Stimulated activated CD4-positive, alpha-beta T cell treated with anti-CD3 and anti-CD28 coated beads, TNF-alpha, amount 100 ng/mL, for 48 hours (primary cell): ENCODE measurements at places on chromosomes 16 and 17.

DNA sequence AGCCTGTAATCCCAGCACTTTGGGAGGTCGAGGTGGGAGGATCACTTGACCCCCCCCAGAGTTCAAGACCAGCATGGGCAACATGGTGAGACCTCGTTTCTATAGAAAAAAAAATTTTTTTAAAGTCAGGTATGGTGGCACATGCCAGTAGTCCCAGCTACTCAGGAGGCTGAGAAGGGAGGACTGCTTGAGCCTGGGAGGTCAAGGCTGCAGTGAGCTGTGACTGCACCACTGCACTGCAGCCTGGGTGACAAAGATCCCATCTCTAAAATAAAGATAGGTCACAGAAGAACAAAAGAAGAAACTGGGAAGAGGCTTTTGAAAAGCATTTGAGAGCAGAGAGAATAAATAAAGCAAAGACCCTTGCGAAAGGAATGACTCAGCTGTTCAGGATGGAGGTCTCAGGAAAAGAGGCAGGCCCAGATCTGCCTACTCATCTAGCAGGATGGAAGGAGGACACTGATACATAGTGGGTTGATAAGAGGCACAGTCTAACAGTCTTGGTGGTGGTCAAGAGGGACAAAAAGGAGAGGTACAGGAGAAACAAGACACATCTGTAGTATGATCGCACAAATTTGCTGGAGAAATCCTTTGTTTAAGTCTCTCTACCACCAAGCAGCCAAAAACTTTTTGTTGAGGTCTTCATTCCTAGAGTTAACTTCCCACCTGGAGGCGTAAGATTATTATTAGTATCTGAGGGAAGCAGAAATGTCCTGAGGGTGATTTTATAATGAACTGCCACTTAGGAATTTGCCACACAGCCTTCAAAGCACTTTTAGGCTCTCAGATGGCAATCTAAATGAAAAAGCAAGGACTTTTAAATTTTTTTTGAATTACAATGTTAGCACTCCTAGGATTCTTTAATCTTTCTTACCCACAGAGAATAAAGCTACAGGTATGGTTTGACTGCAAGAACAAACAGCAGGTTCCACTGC, 17.6 kb downstream of the ZSWIM7 start:
- DNase-seq, result no peak

- DNase-seq, result no peak
Observed at GRCh38 chr16:21253470-21253869, 20.0 kb downstream of the ANKS4B start.

- DNase-seq, result no peak
Observed at GRCh38 chr17:19343256-19343630, 19.3 kb downstream of the B9D1 start.

- DNase-seq, result no peak
Observed at GRCh38 chr17:39405436-39405835, 4.0 kb upstream of the FBXL20 start.
